Activated CD4-positive, alpha-beta T cell treated with anti-CD3 and anti-CD28 coated beads, Interleukin-2, amount 50 U/mL, for 16 hours (primary cell): ENCODE measurements at places on chromosomes 11 and 22.

GRCh38 chr11:128604723-128605122 lies 17.4 kb upstream of the ETS1 start:
- no peak for DNase-seq

DNA sequence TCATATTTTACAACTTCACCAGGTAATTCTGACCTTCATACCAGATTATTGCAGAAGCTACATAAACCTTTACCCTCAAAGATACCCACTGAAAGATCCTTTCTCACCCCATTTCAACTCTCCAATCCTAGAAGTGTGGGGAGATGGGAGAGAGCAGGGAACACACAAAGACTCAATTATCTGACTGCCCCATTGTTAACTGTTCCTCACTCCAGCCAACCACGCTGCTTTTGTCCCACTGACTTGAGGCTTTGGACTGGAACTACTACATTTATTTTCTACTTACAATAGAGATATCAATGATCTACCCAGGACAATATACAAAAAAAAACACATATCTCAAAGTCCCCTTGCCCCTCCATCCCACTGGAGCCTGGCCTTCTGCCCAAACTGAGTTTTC lies 44.7 kb upstream of the SLN start:
- no peak for DNase-seq

DNA sequence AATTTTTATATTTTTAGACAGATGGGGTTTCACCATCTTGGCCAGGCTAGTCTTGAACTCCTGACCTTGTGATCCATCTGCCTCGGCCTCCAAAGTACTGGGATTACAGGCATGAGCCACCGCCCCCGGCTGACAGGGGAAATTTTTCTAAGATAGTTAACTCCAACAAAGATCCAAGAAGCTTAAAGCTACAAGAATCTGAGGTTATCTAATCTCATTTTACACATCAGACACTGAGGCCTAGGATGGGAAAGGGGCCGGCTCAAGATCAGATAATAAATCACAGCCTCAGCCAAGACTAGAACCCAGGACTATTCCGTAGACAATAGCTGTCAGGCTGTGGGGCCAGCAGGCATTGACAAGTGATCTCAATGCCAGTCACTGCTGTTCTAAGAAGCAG lies 94.0 kb downstream of the AMBRA1 start:
- DNase-seq: no peak

- DNase-seq: no peak
Measured at GRCh38 chr11:119249671-119250010, 43.5 kb downstream of the CBL start.

DNA sequence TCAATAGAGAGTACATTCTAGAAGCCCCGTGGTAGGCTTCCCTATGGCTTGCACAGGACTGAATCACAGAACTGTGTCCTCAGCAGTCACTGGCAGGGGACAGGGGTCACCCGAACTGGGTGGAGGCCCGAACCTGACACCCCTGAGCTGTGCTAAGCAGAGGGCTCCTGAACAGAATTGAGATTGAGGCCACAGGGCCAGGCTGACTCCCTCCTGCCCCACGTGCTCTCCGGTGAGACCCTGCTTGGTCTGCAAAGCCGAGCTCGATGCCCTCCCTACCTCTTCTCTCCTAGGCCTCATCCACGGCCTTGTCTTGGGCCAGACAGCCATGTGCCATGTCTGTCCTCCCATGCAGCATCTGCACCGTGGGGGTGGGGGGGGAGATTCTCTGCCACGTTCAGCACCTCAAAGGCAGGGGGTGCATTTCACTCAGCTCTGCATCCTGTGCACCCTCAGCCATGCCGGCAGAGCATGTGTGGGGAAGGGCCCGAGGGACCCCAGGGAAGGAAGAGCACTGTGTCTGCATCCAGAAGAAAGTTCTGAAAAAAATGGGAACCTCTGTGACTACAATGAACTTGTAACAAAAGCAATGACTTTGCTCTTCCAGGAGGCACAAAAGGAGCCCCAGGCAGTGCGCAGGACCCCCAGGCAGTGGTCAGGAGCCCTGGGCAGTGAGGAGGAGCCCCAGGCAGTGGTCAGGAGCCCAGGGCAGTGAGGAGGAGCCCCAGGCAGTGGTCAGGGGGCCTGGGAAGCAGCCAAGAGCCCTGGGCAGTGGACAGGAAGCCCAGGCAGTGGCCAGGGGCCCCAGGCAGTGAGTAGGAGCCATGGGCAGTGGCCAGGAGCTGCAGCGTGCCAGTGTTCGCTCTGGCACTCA lies 76.7 kb upstream of the SEPTIN5 start:
- DNase-seq: no peak

GRCh38 chr22:22213231-22213630 lies 31.4 kb upstream of the VPREB1 start:
- no peak for DNase-seq

- DNase-seq: no peak
Measured at GRCh38 chr11:104699981-104700380, 198.3 kb downstream of the CASP12 start.

- DNase-seq: no peak
Measured at GRCh38 chr11:7900686-7901085, 30.4 kb downstream of the OR10A6 start.

GRCh38 chr11:128575961-128576350 lies 11.4 kb downstream of the ETS1 start:
- DNase-seq: no peak

DNA sequence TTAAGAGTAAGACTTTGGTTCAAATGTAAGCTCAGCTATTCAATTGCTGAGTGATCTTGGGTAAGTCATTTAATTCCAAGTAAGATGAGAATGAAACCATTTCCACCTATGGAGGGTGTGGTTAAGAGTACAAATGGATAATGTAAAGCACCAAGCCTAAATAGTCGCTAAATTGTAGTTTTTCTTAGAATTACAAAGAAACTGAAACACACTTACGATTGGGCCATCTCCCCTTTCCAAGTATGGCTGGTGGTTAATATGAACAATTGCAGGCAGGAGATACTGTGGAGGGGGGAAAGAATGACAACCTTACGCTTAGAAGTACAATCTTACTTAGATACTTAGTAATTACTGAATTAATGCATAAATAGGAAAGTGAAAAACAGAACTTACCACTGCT lies 8.2 kb downstream of the DDX17 start:
- DNase-seq: peak; percentile 37

GRCh38 chr11:45250035-45250718 lies 36.0 kb downstream of the SYT13 start:
- DNase-seq: no peak

GRCh38 chr22:19917389-19918138 lies 24.0 kb upstream of the COMT start:
- no peak for DNase-seq

DNA sequence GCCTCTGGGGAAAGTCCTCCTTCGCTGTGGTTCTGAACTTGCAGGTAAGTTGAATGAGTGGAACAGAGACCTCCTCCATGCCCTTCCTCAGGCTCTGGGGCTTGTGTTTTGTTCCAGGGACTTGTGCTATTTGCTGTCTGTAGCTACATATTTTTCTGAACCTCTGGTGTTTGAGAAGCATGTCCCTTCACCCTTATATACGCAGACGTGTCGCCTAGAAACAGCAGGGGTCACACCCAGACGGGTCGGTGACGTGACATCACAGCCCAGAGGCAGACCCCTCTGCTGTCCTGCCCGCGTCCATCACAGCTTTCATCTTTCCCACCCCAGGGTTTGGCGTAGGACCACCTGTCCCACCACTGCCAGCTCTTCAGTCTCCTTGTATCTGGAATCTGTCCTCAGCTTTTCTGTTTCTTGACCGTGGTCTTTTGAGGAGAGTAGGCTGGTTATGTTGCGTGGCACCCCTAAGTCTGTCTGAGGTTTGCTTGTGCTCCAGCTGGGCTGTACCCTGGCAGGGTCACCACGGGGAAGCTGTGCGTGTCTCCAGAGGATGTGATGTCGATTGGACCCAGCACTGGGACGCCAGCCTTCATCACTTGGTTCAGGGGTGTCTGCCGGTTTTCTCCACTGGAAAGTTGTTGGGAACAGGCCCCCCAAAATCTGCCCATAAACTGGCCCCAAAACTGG lies 13.4 kb upstream of the MUC5B start:
- no peak for DNase-seq

DNA sequence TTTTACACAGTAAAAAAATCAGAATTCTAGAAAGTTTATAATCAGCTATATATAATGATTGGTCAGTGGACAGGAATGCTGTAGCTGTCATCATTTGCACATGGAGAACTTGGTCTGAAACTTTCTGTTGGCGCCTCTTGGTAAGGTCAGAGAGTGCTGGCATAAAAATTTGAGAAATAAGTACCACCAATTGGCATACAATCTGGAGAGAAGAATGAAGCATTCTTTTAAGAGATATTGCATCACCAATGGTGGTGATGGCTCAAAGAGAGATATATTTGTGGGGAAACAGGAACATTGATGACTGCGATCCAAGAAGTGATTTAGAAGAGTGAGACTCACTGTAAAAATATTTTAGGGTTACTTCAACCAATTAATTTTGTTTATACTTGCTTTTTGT lies 19.8 kb upstream of the OOSP1 start:
- no peak for DNase-seq

GRCh38 chr11:15202626-15203025 lies 87.9 kb downstream of the INSC start:
- no peak for DNase-seq

- DNase-seq: peak; percentile 62
Measured at GRCh38 chr11:123478352-123478987, 48.4 kb downstream of the GRAMD1B start.

DNA sequence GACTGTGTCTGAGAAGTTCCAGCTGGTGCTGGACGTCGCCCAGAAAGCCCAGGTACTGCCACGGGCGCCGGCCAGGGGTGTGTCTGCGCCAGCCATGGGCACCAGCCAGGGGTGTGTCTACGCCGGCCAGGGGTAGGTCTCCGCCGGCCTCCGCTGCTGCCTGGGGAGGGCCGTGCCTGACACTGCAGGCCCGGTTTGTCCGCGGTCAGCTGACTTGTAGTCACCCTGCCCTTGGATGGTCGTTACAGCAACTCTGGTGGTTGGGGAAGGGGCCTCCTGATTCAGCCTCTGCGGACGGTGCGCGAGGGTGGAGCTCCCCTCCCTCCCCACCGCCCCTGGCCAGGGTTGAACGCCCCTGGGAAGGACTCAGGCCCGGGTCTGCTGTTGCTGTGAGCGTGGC lies 47.9 kb downstream of the GRAMD4 start:
- no peak for DNase-seq

GRCh38 chr22:29167032-29167911 lies 38.4 kb upstream of the EMID1 start:
- DNase-seq: peak; percentile 87

- no peak for DNase-seq
Measured at GRCh38 chr11:29214833-29215232, 802.0 kb downstream of the KCNA4 start.

GRCh38 chr11:30426781-30427180 lies 103.9 kb downstream of the ARL14EP start:
- DNase-seq: no peak

DNA sequence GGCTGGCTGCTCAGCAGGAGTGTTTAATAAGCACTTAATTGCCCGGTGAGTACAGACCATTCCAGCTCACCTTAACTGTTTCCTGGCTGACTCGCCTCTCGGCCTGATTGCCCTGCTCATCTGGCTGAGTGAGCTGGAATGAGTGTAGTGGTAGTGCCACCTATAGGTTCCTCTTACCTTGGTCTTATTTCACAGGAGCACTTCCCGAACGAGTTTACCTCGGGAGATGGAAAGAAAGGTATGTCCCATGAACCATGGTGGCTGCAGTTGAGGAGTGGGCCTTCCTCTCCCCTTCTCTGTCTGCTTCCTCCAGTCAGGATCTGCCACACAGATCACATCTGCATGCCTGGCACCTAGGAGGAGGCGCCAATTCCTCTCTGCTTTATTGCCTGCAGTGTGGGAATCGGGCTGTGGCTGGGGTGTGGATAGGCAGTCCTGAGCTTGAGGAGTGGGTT lies 26.7 kb downstream of the UPB1 start:
- DNase-seq: peak; percentile 75

DNA sequence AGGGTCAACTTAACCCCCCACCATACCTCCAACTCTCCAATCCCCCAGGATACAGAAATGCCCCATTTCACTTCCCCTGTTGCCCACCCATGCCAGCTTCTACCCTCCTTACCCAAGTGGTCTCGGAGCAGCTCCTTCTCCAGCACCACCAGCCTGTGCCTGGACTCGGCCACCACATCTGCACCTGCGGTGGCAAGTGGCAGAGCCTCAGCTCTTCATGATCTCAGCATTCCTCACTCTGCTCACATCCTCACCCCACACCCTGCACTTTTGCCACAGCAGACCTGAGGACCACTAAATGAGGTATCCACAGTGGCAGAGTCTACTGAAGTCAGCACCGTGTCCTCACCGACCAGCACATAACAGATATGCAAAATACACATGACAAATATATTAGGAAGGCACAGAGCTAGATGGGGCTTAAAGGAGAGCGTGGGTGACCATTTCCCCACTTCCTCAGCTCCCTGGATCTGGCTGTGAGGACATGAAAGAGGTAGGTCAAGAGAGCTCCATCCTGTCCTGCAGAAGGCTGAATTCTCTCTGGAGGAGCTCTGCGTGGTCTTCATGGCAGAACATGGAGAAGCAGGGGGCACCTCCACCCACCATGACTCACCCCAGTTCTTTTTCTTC lies 9.7 kb downstream of the NHERF4 start:
- no peak for DNase-seq

DNA sequence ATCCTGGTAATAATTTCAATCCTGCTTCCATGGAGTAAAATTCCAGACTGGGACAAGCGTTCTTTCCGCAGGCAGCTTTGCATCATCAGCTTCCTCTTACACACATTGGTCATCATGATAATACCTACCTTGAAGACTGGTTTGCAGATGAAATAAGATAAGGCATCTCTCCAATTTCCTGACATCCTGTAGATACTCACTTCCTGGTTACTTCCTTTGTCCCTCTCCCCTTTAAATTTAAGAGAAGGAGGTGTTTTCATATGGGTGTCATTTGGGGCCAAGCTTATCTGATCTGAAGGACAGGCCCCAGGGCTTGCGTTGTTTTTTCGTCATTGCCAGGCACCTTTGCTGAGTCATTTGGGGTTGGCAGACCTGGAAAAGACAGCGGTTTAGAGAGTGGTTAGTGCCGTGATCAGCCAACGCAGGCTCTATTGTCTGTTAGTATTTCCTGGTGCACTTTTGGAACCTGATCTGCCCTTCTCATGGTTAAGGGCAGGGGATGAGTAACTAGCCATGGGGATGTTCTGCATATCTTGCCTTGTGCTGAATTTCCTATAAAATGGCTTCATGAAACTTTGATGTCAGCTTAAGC lies 24.1 kb downstream of the GRAMD1B start:
- peak; percentile 95 for DNase-seq

- no peak for DNase-seq
Measured at GRCh38 chr11:10592331-10592730, 23.9 kb upstream of the LYVE1 start.

- no peak for DNase-seq
Measured at GRCh38 chr11:18986744-18987143, 47.5 kb upstream of the MRGPRX1 start.

- DNase-seq: no peak
Measured at GRCh38 chr22:39491696-39492095, 10.4 kb upstream of the MIEF1 start.

DNA sequence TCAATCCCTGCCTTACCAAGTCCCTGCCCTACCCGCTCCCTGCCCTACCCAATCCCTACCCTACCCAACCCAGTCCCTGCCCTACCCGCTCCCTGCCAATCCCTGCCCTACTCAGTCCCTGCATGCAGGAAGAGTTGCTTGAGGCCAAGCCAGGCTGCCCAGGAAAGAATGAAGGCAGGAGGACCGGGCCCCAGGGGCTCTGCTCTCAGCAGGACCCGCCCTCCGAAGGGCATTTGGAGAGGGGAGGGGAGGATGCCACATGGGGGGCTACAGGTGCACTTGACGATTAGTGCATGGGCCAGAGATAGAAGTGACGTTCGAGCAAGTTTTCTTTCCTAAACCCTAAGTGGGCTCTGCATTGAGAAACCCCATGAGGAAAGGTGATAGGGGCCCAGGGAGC lies 581.2 kb downstream of the TBC1D22A start:
- no peak for DNase-seq
